ENCODE measurements at places on chromosomes 1 and 21. TPM values are rescaled to one million over a fixed set of nuclear protein-coding genes. Genes with fewer than 3 reads are reported as not detected.

The UBE2U gene
- not detected for total RNA-seq

The VWA5B1 gene
- not detected for total RNA-seq

The DDX20 gene
- 17.1 TPM for total RNA-seq

The PAPPA2 gene
- 1.3 TPM for total RNA-seq

The C1orf210 gene
- total RNA-seq, result not detected

The MEX3A gene
- 1.9 TPM for total RNA-seq

The SH3BGR gene
- total RNA-seq, result 2.2 TPM

The ADCY10 gene
- not detected for total RNA-seq

The FAM229A gene
- 1.3 TPM for total RNA-seq

The GPN2 gene
- total RNA-seq, result 9.5 TPM

The LCE1A gene
- not detected for total RNA-seq

The XCL2 gene
- total RNA-seq, result not detected

The CCDC17 gene
- total RNA-seq, result 1.3 TPM

The LYPD8 gene
- under 0.01 TPM for total RNA-seq

The SPATA21 gene
- not detected for total RNA-seq

The PCBP3 gene
- 1.3 TPM for total RNA-seq

The ZYG11A gene
- 1.7 TPM for total RNA-seq

The FCRL4 gene
- not detected for total RNA-seq

The HDAC1 gene
- total RNA-seq, result 67.6 TPM

The ZNF648 gene
- total RNA-seq, result not detected

The SPRR2A gene
- total RNA-seq, result not detected

Measured in fibroblast of villous mesenchyme (primary cell).